CD8-positive, alpha-beta T cell (primary cell): ENCODE measurements at places on chromosomes 3 and 15.

- no peak for DNase-seq
Measured at GRCh38 chr15:63163217-63163616, 5.9 kb upstream of the RPS27L start.

DNA sequence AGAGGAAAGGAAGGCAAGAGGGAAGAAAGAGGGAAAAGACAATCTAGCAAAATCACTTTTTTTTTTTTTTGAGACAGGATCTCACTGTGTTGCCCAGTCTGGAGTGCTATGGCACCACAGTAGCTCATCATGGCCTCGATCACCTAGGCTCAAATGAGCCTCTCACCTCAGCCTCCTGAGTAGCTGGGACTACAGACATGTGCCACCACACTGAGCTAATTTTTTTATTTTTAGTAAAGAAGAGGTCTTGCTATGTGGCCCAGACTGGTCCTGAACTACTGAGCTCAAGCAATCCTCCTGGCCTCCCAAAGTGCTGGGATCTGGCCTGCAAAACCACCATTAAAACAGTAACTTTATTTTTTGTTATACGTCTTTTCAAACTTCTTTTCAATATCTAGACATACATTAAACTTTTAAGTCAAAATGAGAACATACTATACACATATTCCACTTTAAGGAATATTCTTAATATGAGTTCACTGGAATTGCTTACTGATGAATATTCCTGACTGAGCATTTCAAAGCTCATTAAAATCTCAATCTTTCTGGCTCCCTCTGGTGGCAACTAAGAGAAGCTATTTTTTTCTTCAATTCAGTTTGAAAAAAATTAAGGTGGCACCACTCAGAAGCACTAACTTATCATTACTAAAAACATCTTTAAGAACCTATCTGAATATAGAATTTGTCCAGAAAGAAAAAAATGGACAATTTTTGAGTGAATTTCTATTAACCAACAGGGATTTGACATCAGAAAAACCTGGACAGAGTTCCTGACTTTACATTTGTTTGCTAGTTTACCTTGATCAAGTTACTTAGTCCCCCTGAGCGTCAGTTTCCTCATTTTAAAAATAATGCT, 40.9 kb downstream of the UACA start:
- DNase-seq, result no peak

GRCh38 chr15:83208367-83208661, 691 bp upstream of the HDGFL3 start:
- DNase-seq, result no peak

GRCh38 chr3:111943533-111943932, 35.3 kb upstream of the ABHD10 start:
- no peak for DNase-seq
